ENCODE measurements at places on chromosomes 4 and X. TPM values are rescaled to one million over a fixed set of nuclear protein-coding genes. Genes with fewer than 3 reads are reported as not detected.

Gene PASD1
- total RNA-seq = not detected

Gene ZFP92
- 0.15 TPM for total RNA-seq

Gene CD40LG
- total RNA-seq = not detected

Gene ARAF
- 33.0 TPM for total RNA-seq

Gene CWH43
- total RNA-seq = not detected

Gene IL21
- not detected for total RNA-seq

Gene SPACA5
- total RNA-seq = not detected

Gene XAGE2
- total RNA-seq = not detected

Gene NLRP2B
- not detected for total RNA-seq

Gene PPP4R3C
- not detected for total RNA-seq

Gene NDP
- 1.5 TPM for total RNA-seq

Gene PCYT1B
- total RNA-seq = 3.2 TPM

Gene MED14
- total RNA-seq = 18.9 TPM

Gene OCIAD2
- total RNA-seq = 39.5 TPM

Gene SLBP
- total RNA-seq = 83.6 TPM

Gene NEUROG2
- not detected for total RNA-seq

Gene RHOXF2
- not detected for total RNA-seq

Gene TNMD
- total RNA-seq = not detected

Gene SEL1L3
- 4.6 TPM for total RNA-seq

Gene TRO
- 20.8 TPM for total RNA-seq

Gene SHISA3
- 2.7 TPM for total RNA-seq

Gene LRAT
- total RNA-seq = under 0.01 TPM

Gene FDCSP
- total RNA-seq = not detected

Gene COL4A6
- 2.0 TPM for total RNA-seq

Gene SRPX
- total RNA-seq = 110 TPM

Gene C4orf17
- not detected for total RNA-seq

Gene SLC2A9
- total RNA-seq = 0.17 TPM

Gene BTC
- 0.30 TPM for total RNA-seq

Measured in bronchus fibroblast of lung (primary cell).